Omental fat pad (tissue), 4 donors: ENCODE measurements at places on chromosomes 16 and 17.

- no peak for DNase-seq
These were observed 13.3 kb downstream of the GPT2 start for GRCh38 chr16:46897471-46897870.

DNA sequence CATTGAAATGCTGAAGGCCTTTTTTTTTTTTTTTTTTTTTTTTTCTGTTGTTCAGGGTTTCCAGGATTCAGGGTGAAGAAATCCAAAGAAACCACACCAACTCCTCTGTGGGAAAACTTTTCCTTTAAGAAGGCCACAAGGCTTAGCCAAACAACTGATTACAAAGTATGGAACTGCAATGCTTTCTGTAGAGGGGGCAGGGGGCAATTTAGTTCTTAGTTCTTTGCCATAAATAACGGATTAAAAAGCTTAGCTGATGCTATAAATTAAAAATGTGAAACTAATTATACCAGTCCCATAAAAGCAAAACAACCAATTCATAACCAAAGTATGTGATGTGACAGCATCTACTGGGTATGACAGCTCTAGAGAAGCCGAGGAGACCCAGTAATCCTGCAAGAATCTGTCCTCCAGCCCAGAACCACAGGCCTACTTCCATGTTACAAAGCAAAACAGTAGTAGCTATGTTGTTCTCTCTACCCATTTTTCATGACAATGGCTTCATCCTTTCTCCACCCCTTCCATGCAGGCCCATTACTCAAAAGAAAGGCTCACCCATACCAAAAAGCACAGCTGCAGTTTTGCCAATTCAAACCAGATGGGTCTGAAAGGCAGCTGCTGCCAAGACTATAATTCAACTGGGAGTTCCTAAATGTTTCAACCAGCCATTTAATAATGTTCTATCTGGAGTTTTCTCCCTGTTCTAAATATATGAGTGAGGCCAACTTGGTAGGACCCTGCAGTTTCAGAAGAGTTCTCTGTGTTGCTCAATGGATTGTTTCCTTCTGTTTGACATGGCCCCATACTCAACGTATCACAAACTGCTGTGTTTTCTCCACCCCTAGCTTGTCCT lies 167.1 kb upstream of the ZFHX3 start:
- no peak for DNase-seq

- no peak for DNase-seq
These were observed 70.7 kb upstream of the PLCG2 start for GRCh38 chr16:81708266-81709015.

DNA sequence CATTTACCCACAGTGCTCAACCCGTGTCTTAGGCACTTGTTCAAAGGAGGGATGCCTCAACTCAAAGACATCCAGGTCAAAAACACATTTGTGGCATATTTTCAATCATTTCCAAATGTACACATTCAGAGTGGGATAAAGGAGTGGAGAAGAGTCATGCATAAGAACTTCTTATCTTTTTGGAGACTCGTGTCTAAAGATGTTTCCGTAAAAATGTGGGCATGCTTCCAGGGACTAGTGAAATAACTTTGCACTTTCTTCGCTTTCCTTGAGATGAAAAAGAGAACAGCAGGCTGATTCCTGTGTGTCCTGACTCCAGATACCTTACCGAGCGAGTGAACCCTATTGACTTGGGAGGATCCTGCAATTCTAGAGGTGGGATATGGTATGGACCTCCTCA lies 256.6 kb upstream of the KCNJ16 start:
- no peak for DNase-seq

GRCh38 chr16:54446639-54447038 lies 160.1 kb upstream of the IRX3 start:
- DNase-seq: no peak

- no peak for DNase-seq
These were observed 48.3 kb downstream of the PHLPP2 start for GRCh38 chr16:71676236-71676635.

DNA sequence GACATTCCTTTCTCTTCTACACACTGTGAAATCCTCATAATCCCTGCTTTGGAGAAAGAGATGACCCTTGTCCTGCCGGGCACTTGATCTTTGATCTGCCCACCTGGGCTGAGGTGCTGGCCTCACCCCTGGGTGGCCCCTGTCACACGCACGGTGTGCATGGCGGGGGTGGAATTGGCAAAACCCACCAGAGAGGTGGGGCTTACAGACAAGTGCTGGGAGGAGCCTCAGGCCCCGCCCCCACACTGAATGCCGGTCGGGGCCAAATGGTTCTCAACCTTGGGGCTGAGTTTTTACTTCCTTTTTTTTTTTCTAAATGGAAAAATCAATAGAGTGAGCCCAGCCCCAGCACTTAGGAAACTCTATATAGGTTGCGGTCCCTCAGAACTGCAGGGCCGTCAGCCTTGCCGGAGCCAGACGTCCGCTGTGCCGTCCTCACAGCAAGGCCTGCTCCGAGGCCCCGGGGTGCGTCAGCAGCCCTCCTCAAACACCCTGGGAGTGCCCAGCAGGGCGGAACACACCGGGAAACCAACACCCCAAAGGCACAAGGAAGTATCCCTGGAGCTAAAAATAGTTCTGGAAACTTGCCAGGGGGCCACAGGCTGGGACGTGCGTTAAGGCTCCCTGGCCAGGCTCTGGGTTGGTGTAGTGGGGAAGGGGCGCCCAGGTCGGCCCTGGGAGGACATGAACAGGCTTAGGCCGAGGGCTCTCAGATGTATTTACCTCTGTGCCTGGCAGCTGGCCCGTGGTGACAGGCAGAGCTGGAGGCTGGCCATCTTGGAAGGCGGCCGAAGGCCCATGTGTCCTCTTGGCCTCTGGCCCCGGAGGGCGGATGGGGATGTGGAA lies 11.0 kb downstream of the GPRC5C start:
- no peak for DNase-seq

DNA sequence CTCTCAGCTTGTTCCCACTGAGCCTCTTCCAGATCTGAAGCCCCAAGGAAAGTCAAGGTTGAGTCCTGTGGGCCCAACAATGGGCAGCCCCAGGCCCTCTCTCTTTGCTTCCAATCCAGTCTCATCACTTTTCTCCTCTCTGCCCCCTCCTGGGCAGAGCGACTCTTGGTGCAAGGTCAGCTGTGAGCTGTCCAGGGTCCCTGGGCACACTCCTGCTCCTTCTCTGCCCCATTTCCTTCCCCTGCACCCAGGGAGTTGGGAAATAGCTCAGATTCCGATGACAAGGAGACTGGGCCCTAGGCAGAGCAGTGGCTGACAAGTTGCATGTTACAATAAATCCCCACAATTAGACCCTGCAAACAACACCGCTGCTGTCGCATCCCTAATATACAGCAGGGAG lies 16.1 kb upstream of the CRHR1 start:
- DNase-seq: no peak

DNA sequence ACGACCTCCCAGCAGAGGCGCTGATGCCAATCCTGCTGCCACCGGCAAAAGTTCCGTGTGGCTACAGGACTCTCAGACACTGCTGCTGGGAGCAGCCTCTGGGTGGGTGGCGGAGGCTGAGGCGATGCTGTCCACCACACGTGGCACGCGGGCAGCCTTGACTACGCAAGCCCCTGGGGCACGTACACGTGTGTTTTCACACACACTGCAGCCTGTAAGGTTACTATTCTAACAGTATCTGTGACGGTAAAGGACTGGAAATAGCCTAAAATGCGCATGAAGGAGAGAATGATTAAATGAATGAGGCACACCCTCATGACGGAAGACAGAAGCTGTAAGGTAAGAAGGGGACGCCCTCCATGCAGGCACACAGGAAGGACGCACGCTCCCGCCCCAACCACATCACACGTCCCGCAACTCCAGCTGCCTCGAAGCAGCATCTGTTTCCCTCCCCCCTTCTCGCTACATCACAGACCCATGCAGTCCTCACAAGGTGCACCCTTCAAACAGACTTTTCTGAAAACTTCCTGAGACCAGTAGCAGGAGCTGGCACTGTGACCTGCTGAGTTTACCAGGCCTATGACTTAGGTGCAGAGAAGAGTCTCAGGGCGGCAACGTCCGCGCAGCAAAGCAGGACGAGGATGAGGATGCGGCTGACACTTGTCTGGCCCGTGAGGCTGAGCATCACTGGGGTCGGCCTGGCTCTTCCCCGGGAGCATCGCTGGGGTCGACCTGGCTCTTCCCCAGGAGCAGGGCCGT lies 28.7 kb upstream of the FASN start:
- DNase-seq: no peak

DNA sequence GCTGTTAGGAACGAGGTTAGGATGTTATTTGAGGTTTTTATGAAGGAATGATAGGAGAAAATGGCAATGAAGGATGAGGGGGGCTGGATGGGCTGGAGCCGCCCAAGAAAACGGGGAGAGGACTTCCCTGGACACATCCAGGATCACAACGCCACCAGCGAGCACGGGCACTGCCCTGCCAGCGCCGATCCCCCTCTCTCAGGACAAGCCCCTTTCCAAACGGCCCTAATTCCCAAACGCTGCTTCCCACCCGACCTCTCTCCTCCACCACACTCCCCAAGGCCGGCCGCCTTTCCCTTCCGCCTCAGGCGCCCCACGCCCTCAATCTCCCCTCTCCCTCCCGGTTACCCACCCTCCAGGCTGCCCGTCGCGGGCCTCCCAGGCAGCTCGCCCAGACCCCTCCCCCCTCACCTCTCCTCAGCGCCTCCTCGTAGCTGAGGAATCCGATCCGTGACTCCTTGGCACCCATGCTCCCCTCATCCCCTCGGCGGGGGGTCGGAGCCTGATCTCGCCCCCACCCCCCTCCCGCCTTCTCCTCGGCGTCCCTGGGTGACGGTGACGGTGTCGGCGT lies 377 bp downstream of the USP32 start:
- no peak for DNase-seq

DNA sequence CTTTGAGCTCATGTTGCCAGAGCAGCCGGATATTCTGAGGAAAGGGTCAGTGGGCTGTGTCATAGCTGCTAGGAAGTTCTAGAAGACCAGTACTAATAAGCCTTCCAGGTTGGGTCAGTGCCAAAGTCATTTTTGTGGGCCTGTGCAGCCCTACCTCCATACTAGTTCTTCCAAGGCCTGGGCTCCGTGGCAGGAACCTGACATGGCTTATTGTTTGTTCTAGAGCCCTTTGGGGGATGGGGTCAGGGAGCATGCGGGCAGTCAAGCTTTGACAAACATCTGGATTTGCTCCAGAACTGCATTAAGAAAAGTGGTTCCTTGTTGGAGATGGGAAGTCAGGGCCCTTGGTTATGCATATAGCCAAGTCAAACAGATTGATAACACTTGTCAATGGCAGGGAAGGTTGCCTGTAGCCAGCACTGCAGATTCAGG lies 7.6 kb downstream of the ALKBH5 start:
- no peak for DNase-seq

GRCh38 chr17:2064980-2065785 lies 10.3 kb downstream of the HIC1 start:
- no peak for DNase-seq

- no peak for DNase-seq
These were observed 23.6 kb upstream of the ZNF750 start for GRCh38 chr17:82863383-82863940.

DNA sequence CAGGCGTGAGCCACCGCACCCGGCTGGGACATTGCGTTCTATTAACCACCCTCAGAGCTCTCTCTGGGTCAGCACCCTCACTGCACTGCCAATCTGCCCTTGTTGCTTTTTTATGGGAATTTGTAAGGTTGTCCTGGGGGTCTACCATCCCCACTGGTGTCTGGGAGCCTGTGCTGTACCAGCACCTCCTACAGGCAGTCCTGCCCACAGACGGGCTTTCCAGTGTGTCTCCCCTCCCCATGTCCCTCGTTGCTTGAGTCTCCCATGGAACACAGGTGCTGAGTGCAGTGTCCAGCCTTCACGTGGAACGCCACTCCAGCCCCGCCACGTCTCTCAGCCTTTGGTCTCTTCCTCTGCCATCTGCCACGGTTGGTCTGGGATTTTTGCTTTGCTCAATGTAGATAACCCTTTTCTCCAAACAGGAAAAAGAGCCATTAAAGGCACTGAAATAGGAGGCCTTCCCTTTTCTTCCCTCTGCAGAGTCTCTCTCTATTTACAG lies 68.0 kb upstream of the CBX4 start:
- DNase-seq: no peak

- DNase-seq: peak; percentile 16
These were observed 1.5 kb downstream of the CLDN7 start for GRCh38 chr17:7260651-7261378.

GRCh38 chr17:47701608-47702007 lies 7.6 kb downstream of the TBKBP1 start:
- DNase-seq: no peak

- DNase-seq: no peak
These were observed 80.8 kb upstream of the CCL1 start for GRCh38 chr17:34443619-34444469.

DNA sequence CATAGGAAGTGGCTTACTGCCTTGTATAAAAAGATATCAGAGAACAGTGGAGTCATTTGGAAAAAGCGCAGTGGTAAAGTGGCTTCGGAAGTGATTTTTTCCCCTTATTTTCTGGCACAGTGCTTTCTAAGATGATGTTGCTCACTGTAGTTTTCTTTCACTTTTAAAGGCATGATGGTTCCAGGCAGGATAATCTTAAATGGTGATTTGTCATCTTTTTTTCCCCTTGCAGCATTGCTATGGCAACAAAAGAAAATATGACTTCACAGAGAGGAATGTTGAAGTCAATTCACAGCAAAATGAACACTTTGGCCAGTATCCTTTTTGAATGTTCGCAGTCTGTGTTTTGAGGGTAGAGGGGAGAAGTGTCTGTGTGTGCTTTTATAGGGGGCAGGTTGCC lies 42.5 kb downstream of the GOSR1 start:
- DNase-seq: no peak

- DNase-seq: no peak
These were observed 516 bp downstream of the ABR start for GRCh38 chr17:1179112-1179817.

DNA sequence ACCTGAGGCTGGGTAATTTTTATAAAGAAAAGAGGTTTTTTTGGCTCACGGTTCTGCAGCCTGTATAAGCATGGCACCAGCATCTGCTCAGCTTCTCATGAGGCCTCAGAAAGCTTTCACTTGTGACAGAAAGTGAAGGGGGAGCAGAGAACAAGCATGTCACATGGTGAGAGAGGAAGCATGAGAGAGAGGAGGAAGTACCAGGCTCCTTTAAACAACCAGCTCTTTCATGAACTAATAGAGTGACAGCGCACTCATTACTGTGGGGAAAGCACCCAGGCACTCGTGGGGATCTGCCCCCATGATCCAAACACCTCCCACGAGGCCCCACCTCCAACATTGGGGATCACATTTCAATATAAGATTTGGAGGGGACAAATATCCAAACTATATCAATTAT lies 86.8 kb downstream of the USP32 start:
- no peak for DNase-seq

DNA sequence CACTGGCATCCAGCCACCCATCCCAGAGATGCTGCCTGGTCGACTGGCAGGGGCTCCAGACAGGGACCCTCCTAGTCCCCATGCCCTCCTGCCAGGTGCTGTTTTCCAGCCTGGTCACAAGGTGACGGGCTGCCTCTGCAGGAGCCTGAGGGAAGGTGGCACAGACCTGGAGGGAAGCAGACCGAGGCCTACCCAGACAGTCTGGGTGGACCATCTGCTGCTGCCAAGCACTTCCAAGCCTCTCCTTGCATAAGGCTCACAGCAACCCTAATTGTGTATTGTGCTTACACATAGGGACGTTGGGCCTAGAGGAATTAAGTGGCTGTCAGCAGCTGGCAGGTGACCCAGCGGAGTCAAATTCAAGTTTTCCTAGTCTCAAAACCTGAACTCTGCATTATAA lies 90.1 kb upstream of the KCNJ18 start:
- no peak for DNase-seq
